CD4-positive, alpha-beta T cell treated with Interleukin-21 for 1 hour (primary cell): ENCODE measurements at places on chromosomes 12 and 14.

GRCh38 chr12:45708901-45709300, 20.6 kb upstream of the ARID2 start:
- no peak for DNase-seq

DNA sequence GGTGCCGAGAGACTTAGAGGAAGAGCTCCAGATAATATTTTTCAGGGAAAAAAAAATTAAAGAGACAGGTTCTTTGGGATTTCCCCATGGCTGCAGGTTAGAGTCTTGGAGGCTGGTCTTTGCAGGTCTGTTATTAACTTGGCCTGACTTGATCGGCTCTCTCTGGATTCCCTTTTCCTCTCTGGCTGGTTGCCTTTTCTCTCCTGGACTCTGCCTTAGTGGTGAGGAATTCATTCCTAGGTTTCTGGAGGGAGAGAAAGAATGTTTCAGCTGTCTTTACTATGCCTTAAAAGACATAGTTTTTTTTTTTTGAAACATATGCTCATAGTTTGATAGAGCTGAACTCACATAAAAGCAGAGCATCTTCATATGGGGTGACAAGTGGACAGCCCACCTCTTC, 336.3 kb downstream of the BMP4 start:
- no peak for DNase-seq

- DNase-seq: no peak
Observed at GRCh38 chr14:45526715-45527549, 273.9 kb upstream of the MIS18BP1 start.

GRCh38 chr12:108438667-108439066, 76.4 kb upstream of the FICD start:
- DNase-seq: no peak

GRCh38 chr14:98867726-98868125, 404.3 kb downstream of the BCL11B start:
- no peak for DNase-seq
